ENCODE measurements at places on chromosomes 1 and 21.

- no peak for DNase-seq
Observed at GRCh38 chr1:151085953-151086559, 15.5 kb downstream of the GABPB2 start.

- DNase-seq, result no peak
Observed at GRCh38 chr21:37064841-37065240, 8.0 kb downstream of the PIGP start.

DNA sequence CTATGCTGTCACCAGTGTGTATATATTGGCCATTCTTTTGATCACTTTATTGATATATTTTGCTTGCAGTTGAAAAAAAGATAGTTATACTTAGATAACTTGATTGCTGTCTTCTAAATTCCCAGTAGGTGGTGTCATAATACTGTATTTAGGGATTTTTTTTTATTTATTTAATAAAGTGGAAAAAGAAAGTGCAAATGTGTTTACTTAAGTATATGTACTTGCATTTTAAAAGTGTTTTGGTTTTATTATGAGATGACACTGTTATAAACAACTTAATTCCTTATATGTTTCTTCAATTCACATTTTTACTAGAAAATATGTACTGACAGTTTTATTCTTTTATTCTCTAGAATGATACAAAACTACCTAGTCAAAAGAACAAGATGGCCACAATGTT, 164.8 kb downstream of the USP25 start:
- no peak for DNase-seq

GRCh38 chr21:42847051-42847707, 32.2 kb downstream of the WDR4 start:
- peak; percentile 7 for DNase-seq

- DNase-seq, result peak; percentile 21
Observed at GRCh38 chr1:53639251-53639763, 99.7 kb downstream of the GLIS1 start.

- no peak for DNase-seq
Observed at GRCh38 chr1:232704694-232705680, 75.1 kb upstream of the SIPA1L2 start.

DNA sequence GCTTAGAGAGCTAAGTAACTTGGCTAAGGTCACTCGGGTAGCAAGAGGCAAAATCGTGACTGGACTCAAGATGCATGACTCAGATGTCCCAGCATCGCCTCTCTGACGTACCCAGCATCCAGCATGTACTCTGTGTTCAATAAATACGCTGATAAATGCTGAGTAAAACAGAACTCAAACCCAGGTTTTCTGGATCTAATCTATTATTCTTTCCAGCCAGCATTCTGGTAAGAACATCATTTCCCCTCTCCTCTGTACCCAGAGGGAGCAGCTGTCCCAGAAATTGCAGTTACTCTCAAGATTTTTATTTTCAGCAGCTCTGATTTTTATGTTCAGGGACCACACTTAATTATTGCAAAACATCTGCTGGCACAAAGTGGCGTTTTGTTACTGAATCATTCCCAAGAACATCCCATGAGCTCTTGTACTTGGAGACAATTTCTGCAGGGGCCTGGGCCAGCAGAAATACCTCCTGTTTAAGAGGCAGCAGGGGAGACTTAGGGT, 249.0 kb downstream of the PRDM2 start:
- DNase-seq, result no peak

- DNase-seq, result no peak
Observed at GRCh38 chr1:10793129-10793651, 3.3 kb downstream of the CASZ1 start.

- DNase-seq, result no peak
Observed at GRCh38 chr1:191152776-191153175, 675.1 kb upstream of the BRINP3 start.

GRCh38 chr21:43646550-43647260, 12.6 kb downstream of the HSF2BP start:
- peak; percentile 89 for DNase-seq

- DNase-seq, result no peak
Observed at GRCh38 chr21:17002594-17003257, 510.1 kb upstream of the CXADR start.

GRCh38 chr1:158002631-158003405, 9.4 kb downstream of the KIRREL1 start:
- DNase-seq, result no peak

GRCh38 chr1:43285269-43285990, at the start of gene C1orf210:
TSS of gene C1orf210 (minus strand) at chr1:43285581. CDS start at chr1:43283270, 2,311 bp downstream.
- no peak for DNase-seq

- DNase-seq, result peak; percentile 57
Observed at GRCh38 chr21:42009018-42009830, 936 bp downstream of the ZBTB21 start.

GRCh38 chr1:181607524-181607923, 124.2 kb downstream of the CACNA1E start:
- DNase-seq, result no peak

- no peak for DNase-seq
Observed at GRCh38 chr1:93021539-93022134, 57.4 kb upstream of the MTF2 start.

GRCh38 chr1:38563942-38564735, 295.4 kb downstream of the RRAGC start:
- peak; percentile 48 for DNase-seq

- no peak for DNase-seq
Observed at GRCh38 chr21:45620201-45620923, 23.2 kb upstream of the PCBP3 start.

GRCh38 chr1:1544544-1544943, 4.1 kb upstream of the TMEM240 start:
- no peak for DNase-seq

DNA sequence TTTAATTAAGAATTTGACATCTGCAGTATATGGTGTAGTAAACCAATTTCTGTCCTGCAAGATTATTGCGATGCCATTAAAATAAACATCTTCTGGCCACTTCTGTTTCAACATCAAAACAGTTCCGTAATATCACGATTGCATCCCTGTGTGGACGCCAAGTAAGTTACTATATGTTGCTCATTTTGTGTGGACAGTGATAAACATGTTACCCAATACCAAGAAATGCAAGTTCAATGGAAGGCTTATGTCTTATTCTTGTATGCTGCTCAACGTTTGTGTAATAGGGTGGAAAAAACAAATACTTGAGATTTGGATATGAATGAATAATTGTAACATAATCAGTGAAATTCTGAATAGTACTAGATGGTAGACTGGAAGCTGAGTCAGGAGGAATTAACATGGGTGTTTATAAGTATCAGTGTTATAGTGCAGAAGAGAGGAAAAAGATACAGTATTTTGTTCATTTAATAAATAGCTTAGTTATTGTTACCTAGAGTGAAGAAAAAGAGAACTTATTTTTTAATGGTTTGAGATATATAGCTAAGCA, 15.2 kb downstream of the TTC3 start:
- DNase-seq, result no peak

DNA sequence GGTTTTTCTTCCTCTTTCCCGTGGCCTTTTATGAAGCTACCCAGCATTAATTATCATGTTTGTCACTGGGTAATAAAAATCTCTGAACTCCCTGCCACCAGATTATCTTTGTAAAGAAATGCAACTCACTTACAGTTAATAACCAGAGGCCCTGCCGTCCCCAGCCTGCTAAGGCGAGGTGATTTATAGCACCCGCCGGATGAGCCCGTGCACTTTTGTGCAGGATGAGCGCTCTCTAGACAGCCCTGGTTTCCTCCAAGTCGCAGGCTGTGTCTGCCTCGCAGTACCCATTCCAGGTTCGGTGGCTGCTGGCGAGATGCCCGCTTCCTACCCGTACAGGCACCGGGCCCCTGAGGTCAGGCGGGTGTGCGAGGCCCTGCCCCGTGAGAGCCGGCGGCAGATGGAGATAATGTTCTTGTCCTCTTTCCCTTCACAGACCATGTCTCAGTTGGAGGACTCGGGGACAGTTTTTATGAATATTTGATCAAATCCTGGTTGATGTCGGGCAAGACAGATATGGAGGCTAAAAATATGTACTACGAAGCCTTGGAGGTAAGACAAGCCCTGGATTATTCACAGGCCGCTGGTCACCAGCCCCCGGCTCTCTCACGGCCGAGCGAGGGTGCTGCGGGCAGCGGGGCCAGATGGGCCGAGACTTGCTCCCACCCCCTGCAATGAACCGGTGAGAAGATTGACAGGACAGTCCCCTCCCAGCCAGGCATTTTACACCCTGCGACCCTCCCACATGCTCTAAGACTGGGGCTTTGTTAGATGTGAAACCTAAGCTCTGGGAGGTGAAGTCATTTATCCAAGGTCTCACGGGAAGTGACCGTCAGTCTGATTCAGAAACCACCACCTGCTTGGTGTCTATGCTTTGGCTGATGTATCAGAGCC, 28.5 kb upstream of the SELENON start:
- DNase-seq, result no peak

GRCh38 chr21:42431196-42431595, 27.5 kb downstream of the UBASH3A start:
- no peak for DNase-seq

DNA sequence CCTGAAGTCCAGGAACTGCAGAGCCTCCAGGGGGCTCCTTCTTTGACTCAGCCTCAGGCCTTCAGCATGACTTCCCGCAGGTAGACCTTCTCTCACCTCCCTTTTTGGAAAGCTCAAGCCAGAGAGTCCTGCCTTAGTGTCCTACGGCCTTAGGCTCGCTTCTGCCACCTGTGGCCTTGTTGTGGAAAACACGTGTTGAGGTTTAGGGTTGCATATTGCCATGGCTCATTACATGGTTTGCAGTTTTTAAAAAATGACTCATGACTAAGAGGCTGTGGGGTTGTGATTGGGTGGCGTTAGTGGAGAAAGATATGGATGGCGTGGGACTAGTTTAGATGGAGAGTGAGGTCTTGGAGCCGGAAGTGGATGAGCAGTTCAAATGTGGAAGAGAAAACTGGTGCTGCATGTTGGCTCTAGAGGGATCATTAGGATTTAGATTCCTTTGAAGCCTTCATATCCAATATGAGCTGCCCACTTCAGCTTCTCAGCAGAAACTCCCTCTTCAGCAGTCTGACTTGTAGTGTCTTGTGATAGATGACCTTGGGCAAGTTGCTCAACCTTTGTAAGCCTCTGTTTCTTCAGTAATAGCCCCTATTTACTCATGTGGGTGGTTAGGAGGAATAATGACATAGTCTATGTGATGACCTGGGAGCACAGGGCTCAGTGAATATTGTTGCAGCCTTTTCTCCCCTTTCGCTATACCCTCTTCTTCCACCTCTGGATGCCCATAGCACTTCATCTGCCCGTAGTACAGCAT, 6.5 kb upstream of the FGGY start:
- peak; percentile 37 for DNase-seq

- no peak for DNase-seq
Observed at GRCh38 chr1:225464851-225465792, 37.3 kb upstream of the LBR start.

GRCh38 chr1:220491891-220492290, 36.0 kb upstream of the MARK1 start:
- no peak for DNase-seq

- no peak for DNase-seq
Observed at GRCh38 chr1:45246760-45247159, 40.4 kb upstream of the ZSWIM5 start.

- DNase-seq, result no peak
Observed at GRCh38 chr21:26804895-26805609, 40.2 kb downstream of the ADAMTS1 start.

DNA sequence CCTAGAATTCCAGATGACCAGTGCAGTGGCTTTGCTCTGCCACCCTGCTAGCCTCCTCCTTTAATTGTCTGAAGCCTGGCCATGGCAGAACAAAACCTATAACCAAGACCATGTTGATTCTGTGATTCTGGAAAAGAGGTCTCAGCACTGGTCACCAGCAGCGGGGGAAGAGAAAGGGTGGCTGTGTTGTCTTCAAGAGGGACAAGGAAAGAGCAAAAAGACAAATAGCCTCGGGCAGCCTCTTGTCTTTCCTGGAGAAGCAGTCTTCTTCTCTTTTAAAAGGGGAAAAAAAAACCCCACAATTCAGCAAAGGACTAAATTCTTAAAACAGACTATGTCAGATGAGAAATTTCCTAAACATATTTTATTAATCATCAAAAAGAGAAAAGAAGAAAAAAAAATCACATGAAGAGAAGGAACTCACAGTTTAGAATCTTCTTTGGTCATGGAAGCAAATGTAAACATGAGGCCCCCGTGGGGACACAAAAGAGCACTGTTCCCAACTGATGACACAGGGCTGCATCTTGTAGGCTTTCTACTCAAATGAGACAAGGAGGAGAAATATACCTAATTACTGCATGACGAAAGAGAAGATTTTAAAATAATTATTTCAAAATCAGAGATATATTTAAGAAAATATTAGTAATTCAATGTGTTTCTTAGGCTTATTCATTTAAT, 36.3 kb upstream of the RAP1GAP start:
- DNase-seq, result no peak

GRCh38 chr1:167630568-167631385, 745 bp downstream of the RCSD1 start:
- DNase-seq, result peak; percentile 60

- no peak for DNase-seq
Observed at GRCh38 chr1:178294654-178295053, 200.8 kb downstream of the RASAL2 start.

DNA sequence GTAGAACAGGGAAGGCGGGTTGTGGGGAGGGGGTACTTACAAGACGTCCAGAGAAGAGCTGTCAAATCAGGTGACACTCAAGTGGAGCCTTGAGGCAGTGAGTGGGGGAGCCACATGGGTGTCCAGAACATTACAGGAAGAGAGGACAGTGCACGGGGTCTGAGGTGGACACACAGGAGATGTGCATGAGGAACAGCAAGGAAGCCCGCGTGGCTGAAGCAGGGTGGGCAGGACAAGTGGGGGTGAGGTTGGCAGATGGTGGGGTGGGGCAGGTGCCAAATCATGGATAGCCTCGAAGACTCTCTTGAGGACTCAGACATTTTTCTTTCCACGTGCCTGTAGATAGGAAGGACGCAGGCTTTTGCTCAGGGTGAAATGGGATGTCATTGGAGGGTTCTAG, 921 bp downstream of the SMPDL3B start:
- DNase-seq, result no peak

- DNase-seq, result no peak
Observed at GRCh38 chr1:20603504-20604464, 14.9 kb downstream of the CDA start.

GRCh38 chr1:225842788-225843425, 33.0 kb downstream of the EPHX1 start:
- DNase-seq, result no peak

DNA sequence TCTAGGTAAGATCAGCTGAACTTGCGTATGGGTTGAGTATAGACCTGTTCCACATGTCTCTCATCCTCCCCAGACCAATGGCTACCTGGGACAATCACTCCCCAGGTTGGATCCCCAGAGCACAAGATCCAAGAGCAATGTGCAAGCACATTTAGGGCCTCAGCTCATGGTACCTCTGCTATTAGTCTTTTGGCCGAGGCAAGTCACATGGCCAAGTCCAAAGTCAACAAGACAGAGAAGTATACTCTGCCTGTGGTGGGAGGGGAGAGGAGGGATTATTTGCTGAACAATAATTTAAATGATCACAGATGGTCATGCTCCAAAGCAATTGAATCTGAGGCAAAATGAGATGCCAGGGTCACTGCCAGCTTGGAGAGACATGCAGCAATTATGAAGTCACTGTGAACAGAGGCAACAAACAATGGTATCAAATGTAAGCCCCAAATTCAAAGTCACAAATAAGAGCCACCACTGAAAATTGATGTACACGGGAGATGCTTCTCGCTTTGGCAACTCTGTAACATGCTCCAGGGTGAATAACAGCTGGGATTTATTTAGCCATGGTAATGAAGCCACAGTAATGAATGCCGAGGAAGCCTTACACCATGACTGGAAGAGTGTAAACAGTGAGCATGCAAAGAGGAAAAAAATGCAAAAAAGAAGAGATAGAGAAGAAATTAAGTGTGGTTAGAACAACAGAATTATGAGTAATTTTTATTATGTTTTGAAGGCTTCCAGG, 149.1 kb downstream of the ZNF281 start:
- DNase-seq, result no peak

GRCh38 chr1:210516092-210516656, 187.5 kb downstream of the HHAT start:
- DNase-seq, result no peak
